ENCODE measurements at places on chromosomes 5 and 9. TPM values are rescaled to one million over a fixed set of nuclear protein-coding genes. Genes with fewer than 3 reads are reported as not detected.

- peaks cover 27% of the 10 kb centered on the region for H3K4me1 ChIP-seq
- H3K4me3 ChIP-seq: peak overlapping the region; percentile 73
- no peak for DNase-seq
- H3K27ac ChIP-seq: no peak overlapping the region
- no peaks in the 10 kb centered on the region for H3K36me3 ChIP-seq
Observed at GRCh38 chr9:71766663-71767062, 1.6 kb downstream of the CEMIP2 start.

Gene SLC6A3
- total RNA-seq: not detected

DNA sequence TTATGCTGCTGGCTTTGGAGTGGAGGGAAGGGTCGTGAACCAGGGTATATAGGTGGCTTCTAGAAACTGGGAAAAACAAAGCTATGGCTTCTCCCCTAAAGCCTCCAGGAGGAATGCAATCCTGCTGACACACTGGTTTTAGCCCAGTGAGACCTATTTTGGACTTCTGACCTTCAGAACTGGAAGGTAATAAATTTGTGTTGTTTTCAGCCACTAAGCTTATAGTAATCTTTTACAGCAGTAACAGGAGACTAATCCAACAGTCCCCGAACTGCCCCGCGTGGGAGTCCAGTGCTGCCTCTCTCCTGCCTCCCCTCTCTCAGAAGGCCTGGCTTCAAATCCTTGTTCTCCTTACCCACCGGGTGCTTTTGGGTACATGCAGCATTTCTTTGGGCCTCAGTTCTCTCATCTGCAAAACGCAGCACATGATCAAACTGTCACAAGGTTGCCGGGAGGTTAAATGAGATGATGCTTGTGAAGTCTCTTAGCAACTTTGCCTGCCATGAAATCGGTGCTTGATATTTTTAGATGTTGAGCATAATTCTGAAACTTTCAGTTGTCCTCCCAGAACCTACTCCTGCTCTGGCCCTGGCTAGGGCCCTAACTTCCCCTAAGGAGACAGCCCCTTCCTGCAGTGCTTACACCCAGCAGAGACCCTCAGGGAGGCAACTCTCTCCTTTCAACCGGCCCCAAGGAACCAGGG lies 127.3 kb upstream of the BOD1 start:
- H3K27me3 ChIP-seq: no peaks in the 10 kb centered on the region
- H3K4me1 ChIP-seq: peaks cover 18% of the 10 kb centered on the region
- DNase-seq: peak; percentile 20
- H3K27ac ChIP-seq: no peak overlapping the region
- H3K36me3 ChIP-seq: no peaks in the 10 kb centered on the region

Gene ASTN2
- 3.5 TPM for total RNA-seq

Gene ZNF618
- 6.4 TPM for total RNA-seq

DNA sequence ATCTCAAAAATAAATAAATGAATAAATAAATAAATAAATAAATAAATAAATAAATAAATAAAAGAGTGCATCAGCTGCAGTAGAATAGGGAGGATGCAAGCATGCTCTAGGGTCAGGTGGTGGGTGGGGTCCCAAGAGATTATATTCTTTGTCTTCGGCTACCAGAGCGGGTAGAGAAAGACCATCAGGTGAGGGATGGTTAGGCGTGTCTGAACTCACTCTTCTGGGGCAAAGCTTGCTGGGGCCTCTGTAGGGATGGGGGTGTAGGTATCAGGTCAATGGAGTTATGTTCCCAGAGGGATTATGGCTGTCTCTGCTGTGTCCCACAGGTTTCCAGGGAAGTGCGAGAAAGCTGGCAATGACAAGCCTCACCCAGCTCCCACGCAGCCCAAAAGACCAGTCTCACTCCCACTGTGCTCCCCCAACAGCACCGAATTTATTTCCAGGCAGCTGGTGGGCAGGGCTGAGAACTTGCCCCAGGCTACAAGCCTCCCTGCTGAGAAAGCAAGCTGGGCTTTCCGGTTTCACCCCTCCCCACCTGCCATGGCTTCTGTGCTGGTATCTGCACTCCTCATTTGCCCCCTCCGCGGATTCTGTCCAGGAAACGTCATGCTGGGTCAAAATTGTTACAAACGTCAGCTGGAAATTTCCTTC lies 180.8 kb downstream of the LURAP1L start:
- no peak overlapping the region for H3K27ac ChIP-seq
- no peak for DNase-seq
- no peaks in the 10 kb centered on the region for H3K27me3 ChIP-seq
- no peaks in the 10 kb centered on the region for H3K36me3 ChIP-seq

DNA sequence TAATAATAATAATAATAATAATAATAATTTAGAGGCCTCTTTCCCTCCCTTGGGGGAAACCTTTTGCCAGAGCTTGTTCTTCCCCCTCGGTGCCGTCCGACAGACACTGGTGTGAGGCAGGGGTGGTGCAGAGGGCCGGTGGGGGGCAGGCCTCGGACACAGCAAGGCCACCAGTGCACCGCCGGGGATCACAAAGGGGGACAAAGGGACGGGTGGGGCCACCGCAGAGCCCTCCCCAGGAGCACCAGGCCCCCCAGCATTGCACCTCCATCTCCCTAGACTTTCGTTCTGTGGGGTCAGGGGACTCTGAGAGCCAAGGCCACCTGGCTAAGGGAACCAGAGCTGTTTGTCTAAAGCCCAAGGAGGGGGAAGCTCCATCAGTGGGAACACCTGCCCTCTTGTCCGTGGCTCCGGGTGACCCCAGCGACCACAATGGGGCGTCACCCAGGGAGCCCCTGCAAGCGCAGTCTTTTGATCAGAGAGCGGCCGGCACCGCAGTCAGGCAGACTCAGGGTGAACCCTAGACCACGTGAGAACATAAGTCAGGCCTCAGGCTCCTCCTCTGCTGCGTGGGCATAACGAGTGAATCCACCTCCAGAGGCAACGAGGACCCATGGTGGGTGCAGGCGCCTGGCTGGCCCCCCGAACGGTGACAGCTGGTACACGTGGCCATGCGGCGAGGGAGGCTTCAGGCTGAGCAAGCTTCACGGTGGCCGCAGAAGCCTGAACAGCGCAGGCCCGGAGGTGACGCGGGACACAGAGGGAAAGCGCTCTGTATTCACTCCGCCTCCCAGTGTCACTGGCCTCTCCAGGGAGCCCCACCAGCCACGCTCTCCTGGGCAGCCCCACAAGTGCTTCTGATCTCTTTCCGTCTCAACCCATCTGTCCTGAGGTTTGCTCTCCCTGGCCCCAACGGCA lies 12.0 kb upstream of the QSOX2 start:
- no peak overlapping the region for H3K27ac ChIP-seq
- H3K36me3 ChIP-seq: no peaks in the 10 kb centered on the region
- H3K4me1 ChIP-seq: peaks cover 21% of the 10 kb centered on the region
- H3K4me3 ChIP-seq: no peak overlapping the region
- H3K27me3 ChIP-seq: peaks cover 10% of the 10 kb centered on the region

GRCh38 chr5:157963761-157964160 lies 104.8 kb upstream of the CLINT1 start:
- no peak for DNase-seq
- peaks cover 11% of the 10 kb centered on the region for H3K4me1 ChIP-seq
- no peaks in the 10 kb centered on the region for H3K27me3 ChIP-seq
- no peak overlapping the region for H3K4me3 ChIP-seq
- no peaks in the 10 kb centered on the region for H3K36me3 ChIP-seq

- H3K27ac ChIP-seq: no peak overlapping the region
- H3K4me3 ChIP-seq: no peak overlapping the region
- no peak for DNase-seq
Observed at GRCh38 chr5:42655982-42656650, 100.5 kb upstream of the CCDC152 start.

DNA sequence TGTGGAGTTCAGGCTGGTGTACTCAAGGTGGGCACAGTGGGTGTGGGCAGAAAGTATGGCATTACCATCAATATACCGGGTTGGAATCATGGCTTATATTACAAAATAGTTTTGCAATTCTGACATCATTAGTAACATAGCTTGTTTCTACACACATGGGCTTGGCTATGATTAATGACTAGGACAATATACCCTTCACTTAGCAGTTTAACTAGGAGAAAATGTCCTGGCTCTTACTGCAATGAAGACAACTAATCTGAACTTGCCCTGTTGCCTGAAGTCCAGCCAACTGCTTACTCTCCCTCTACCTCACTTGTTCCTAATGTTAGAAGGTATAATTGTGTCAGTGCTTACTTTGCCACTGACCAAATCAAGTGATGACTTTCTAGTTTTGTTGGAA lies 612.5 kb downstream of the EFNA5 start:
- H3K4me3 ChIP-seq: no peak overlapping the region
- H3K36me3 ChIP-seq: no peaks in the 10 kb centered on the region
- no peak for DNase-seq
- H3K4me1 ChIP-seq: no peaks in the 10 kb centered on the region
- no peaks in the 10 kb centered on the region for H3K27me3 ChIP-seq

Gene FOXI1
- total RNA-seq: not detected

Gene PCDHA9
- 0.04 TPM for total RNA-seq

GRCh38 chr9:96219026-96219899 lies 82.7 kb downstream of the HSD17B3 start:
- no peak overlapping the region for H3K27ac ChIP-seq
- H3K4me3 ChIP-seq: no peak overlapping the region
- peaks cover 48% of the 10 kb centered on the region for H3K27me3 ChIP-seq
- H3K4me1 ChIP-seq: peaks cover 18% of the 10 kb centered on the region
- DNase-seq: peak; percentile 49
- no peaks in the 10 kb centered on the region for H3K36me3 ChIP-seq

- H3K36me3 ChIP-seq: no peaks in the 10 kb centered on the region
- H3K4me3 ChIP-seq: no peak overlapping the region
- H3K27ac ChIP-seq: no peak overlapping the region
- no peaks in the 10 kb centered on the region for H3K4me1 ChIP-seq
Observed at GRCh38 chr5:57341380-57341979, 141.1 kb downstream of the ACTBL2 start.

- no peak for DNase-seq
- H3K27me3 ChIP-seq: peaks cover 2% of the 10 kb centered on the region
- H3K27ac ChIP-seq: no peak overlapping the region
- H3K4me3 ChIP-seq: no peak overlapping the region
- H3K4me1 ChIP-seq: no peaks in the 10 kb centered on the region
- no peaks in the 10 kb centered on the region for H3K36me3 ChIP-seq
Observed at GRCh38 chr9:69019808-69020207, 5.9 kb upstream of the PRKACG start.

Gene CACNA1B
- 0.18 TPM for total RNA-seq

Gene TMEM215
- 0.66 TPM for total RNA-seq

DNA sequence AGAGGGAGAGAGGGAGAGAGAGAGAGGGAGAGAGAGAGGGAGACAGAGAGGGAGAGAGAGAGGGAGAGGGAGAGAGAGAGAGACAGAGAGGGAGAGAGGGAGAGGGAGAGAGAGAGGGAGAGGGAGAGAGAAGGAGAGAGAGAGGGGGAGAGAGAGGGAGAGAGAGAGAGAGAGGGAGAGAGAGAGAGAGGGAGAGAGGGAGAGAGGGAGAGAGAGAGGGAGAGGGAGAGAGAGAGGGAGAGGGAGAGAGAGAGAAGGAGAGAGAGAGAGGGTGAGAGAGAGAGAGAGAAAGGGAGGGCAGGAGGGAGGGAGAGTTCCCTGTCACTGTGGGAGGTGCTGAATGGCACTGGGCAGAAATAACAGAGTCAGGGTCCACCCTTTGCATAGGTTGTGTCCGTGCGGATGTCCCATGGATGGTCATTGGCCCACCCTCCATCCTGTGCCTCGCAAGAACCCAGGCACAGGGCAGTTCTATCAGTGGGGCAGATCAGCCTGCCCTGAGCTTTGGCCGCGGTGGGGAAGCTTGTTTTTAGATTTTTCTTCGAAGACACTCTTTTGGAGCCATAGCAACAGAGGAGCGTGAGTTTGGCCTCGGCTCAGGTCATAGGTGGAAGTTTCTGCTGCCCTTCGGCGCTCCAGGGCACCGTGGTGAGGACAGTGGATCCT lies 30.1 kb downstream of the ADAMTSL2 start:
- DNase-seq: peak; percentile 46
- peak overlapping the region; percentile 72 for H3K27ac ChIP-seq
- peaks cover 15% of the 10 kb centered on the region for H3K27me3 ChIP-seq
- H3K4me1 ChIP-seq: peaks cover 37% of the 10 kb centered on the region
- no peaks in the 10 kb centered on the region for H3K36me3 ChIP-seq
- no peak overlapping the region for H3K4me3 ChIP-seq

- H3K27ac ChIP-seq: peak overlapping the region; percentile 57
- peaks cover 5% of the 10 kb centered on the region for H3K27me3 ChIP-seq
- H3K4me1 ChIP-seq: peaks cover 58% of the 10 kb centered on the region
- no peak overlapping the region for H3K4me3 ChIP-seq
- peak; percentile 95 for DNase-seq
Observed at GRCh38 chr9:114250235-114250568, 72.7 kb upstream of the ORM1 start.

DNA sequence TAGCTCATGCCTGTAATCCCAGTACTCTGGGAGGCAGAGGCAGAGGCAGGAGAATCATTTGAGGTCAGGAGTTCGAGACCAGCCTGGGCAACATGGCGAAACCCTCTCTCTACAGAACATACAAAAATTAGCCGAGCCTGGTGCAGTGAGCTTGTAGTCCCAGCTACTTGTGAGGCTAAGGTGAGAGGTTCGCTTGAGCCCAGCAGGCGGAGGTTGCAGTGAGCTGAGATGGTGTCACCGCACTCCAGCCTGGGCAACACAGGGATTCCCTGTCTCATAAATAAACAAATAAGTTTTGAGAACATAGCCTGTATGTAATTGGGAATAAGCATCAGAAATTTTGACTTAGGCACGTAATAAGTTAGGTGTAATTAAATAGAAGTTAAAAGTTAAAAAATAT lies 971.7 kb upstream of the COX7C start:
- H3K4me3 ChIP-seq: no peak overlapping the region
- no peaks in the 10 kb centered on the region for H3K36me3 ChIP-seq
- DNase-seq: no peak

DNA sequence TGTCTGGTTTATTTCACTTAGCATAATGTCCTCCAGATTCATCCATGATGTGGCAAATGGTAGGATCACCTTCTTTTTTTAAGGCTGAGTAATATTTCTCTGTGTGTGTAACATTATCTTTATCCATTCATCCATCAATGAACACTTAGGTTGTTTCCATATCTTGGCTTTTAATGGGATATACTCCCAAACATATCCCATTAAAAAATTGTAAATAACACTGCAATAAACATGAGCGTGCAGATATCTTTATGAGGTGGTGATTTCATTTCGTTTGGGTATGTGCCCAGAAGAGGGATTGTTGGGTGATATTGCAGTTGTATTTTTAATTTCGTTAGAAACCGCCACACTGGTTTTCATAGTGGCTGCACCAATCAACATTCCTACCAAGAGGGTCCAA lies 36.2 kb upstream of the UGCG start:
- H3K4me3 ChIP-seq: no peak overlapping the region
- no peaks in the 10 kb centered on the region for H3K27me3 ChIP-seq
- no peaks in the 10 kb centered on the region for H3K36me3 ChIP-seq
- H3K27ac ChIP-seq: no peak overlapping the region

GRCh38 chr5:11684607-11685006 lies 219.6 kb downstream of the CTNND2 start:
- no peaks in the 10 kb centered on the region for H3K4me1 ChIP-seq
- H3K36me3 ChIP-seq: no peaks in the 10 kb centered on the region
- DNase-seq: peak; percentile 26
- no peak overlapping the region for H3K4me3 ChIP-seq
- no peak overlapping the region for H3K27ac ChIP-seq

All from muscle of leg (tissue), 16 donors.